ENCODE measurements at places on chromosomes 11 and 22.

DNA sequence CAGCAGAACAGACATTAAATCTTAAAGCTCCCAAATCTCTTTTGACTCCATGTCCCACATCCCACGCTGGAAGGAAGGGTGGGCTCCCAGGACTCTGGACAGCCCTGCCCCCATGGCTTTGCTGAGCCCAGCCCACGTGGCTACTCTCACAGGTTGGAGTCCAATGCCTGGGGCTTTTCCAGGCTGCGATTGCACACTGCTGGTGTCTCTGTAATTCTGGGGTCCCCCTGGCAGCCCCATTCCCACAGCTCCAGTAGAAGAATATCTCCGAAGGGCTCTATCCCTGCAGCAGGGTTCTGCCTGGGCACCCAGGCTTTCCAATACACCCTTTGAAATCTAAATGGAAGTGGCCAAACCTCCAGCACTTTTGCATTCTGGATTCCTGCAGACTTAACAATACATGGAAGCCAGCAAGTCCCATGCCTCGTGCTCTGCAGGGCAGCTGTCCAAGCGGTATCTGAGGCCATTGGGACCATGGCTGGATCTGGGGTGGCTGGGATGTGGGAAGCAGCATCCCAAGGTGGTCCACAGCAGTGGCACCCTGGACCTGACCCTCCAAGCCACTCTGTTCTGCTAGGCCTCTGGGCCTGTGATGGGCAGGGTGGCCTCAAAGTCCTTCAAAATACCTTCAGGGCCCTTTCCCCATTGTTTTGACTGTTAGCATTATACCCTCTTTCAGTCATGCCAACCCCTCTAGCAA is 47.9 kb upstream of the TH start:
- no peak for DNase-seq

DNA sequence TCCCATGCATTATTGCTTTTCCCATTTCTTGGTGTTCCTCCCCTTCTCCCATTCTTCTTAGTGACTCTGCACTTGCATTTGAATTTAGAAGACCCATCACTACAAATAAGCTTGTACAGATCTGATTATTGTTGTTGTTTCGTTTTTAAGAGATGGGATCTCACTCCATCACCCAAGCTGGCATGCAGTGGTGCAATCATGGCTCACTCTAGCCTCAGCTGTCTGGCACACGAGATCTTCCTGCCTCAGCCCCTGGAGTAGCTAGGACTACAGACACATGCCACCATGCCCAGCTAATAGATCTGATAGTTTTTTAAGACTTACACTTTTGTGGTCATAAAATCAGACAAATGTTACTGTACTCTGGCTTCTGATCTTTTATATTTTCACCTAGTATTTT is 252.1 kb downstream of the DDX10 start:
- no peak for DNase-seq

GRCh38 chr11:71086687-71087258 is 165.6 kb downstream of the SHANK2 start:
- DNase-seq: no peak

- no peak for DNase-seq
These were observed 6.8 kb upstream of the OMP start for GRCh38 chr11:77095551-77096490.
